GOT3 (cell line): ENCODE measurements at places on chromosomes 3 and 15.
A peak's percentile ranks its signal among the peaks of the same experiment; 100 is the strongest.

DNA sequence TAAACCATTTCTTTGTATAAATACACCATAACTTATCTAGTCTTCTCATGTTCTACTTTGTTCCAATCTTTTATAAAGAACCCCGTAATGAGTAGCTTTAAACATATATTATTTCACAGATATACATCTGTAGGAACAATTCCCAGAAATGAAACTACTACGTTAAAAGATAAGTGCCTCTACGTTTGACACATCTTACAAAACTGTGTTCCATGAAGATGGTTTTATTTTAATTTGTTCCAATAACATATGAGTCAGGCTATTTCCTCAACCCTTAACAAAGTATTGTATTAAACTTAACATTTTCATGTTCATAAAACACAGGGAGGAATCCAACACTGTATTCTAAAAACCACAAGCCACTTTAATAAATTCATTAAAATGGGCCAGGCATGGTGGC is 52.9 kb downstream of the TRPM7 start:
- no peak for DNase-seq

DNA sequence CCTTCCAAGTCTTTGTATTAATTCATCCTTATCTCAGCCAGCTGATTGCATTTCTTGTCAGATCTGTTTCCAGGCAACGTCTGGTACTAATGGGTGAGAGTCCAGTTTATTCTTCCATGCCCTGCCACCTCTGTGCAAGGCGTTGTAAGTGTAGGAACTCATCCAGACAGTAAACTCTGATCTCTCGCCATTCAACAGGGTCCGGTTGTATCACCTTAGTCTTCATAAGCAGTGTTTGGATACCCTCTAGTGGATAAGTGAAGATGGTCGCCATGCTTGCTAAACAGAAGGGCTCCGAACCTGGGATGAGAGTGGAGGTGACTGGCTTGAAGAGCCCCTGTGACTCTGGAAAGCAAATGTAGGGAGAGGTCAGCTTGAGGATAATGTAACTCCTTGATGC is 51.6 kb upstream of the CMTM7 start:
- no peak for DNase-seq

DNA sequence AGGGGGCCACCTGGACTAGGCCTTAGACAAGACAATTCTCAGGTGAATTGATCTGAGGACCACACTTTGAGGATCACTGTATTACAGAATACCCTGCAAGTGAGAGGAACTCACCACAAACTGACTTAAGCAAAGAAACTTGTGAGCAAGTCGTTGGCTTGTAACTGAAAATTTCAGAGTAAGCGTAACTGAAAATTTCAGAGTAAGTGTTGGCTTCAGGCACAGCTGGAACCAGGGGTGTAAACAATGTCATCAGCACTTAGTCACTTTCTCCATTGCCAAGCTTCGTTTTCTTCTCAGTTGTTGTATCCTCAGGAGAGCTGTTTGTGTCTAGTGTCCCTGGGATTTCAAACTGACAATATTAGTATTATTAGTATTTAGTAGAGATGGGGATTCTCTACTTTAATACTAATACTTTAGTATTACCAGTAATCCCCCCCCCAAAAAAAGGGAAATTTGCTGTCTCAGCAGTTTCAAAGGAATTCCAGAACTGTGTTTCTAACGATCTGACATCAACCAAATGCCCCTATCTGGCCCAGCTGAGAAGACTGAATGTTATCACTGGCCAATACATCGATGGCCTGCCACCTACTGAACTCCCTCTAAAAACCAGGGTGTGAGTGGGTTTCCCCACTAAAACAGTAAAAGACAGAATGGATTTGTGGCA is 474.4 kb downstream of the NTRK3 start:
- DNase-seq: no peak

DNA sequence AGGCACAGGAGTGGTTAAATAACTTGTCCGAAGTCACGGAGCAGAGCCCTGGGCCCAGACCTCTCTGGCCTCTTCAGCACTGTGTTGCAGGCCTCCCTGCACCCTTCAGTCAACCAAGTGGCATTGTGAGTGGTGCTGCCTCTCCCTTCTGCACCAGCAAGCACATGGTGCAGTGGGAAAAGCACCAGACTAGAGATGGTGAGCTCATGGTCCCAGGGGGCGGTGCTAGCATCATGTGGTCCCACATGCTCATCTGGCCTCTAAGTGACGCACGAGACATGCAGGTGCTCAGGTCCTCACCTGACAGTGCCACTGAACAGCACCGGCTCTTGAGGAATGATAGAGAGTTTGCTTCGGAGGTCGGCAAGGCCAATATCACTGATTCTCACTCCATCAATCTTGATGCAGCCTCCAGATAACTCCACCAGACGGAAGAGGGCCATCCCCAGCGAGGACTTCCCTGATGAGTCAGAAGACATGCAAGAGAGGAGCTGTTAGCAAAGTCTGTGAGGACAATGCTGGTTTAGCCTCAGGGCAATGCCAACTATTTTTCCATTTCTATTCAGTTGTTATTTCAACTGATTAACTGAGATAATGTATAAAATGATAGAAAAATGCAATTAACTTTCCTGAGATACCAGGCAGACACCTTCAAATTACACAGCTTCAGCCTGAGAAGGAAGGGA is 53.1 kb upstream of the PARL start:
- DNase-seq: no peak

DNA sequence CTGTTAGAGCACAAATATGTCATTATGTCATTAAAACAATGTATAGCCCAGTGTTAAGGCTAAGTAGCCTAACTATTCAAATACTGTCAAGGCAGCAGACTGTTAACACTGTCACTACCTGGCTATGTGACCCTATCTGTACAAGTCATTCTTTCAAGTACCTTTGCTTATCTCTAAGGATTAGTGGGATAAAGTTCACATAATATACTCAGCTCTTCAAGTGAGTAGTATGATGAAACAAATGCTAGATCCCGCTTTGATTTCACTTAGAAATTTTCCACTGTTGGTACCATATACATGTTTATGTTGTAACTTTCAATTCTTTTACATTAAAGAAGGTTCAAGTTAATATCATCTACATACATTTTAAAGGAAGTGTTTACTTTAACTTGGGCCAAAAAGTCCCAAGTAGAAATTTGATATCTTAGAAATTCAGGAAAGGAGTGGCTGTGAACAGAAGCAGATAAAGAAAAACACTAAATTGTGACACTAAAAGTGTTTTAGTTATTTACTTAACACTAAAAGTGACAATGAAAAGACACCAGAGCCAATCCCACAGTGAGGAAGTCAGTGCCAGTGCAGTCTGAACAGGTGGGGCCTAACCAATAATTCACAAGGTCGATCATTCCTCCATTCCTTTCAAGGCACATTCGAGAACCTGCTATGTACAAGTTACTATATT is 4.8 kb upstream of the RFX7 start:
- DNase-seq: no peak

- DNase-seq: no peak
Observed at GRCh38 chr3:194100856-194101390, 35.0 kb upstream of the HES1 start.

DNA sequence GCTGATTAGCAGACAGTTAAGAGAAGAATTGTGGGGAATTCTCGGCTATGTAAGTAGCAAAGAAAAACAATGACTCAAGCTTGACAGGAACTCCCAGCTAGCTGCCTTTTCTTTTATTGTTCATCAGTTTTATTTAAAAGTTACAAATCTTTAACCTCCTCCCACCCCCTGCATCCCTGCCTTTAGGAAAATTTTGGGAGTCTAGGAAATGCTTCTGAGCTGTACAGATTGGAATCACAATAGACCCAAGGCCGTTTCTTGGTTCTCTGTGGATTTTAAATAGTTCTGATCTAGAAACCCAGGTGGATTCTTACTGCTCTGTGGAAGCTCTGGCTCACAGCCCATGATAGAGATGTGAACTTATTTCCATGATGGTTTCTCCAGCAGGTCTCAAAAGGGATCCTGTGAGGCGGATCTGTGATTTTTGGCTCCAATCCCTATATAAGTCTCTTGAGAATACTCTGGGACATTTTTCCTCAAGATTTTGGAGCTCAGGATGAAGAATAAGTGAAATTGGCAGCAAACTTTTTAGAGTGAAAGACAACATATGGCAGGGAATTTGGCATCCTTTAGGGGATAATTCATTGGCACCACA is 312.3 kb downstream of the EPHA3 start:
- DNase-seq: no peak

- DNase-seq: no peak
Observed at GRCh38 chr15:100930306-100930848, 11.2 kb downstream of the LRRK1 start.

GRCh38 chr3:53150247-53151085 is 10.5 kb upstream of the PRKCD start:
- DNase-seq: no peak

DNA sequence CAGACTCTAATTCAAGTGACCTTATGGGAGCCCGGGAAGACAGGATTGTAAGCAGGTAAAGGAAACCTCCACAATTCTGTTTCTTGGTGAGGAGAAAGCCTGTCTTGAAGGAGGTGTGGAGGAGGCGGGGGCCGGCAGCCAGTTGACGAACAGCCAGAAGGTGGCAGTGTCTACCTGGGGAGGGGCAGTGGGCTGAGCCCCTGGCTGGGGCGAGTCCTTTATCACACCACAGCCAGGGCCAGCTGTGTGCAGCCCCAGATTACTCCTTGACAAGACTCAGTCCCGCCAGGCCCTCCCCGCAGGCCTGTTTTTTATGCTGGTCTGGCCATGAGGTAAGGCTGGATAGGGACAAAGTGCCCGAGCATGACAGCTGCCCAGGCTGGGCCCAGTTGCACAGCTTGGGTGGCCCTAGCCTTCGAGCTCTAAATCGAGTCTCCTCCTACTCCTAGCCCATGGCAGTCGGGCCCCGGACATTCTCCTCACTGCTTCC is 40.9 kb upstream of the IDH2 start:
- DNase-seq: no peak

GRCh38 chr3:126197854-126198584 is 17.6 kb upstream of the ALDH1L1 start:
- DNase-seq: peak; percentile 50

- no peak for DNase-seq
Observed at GRCh38 chr3:190387578-190388213, at the start of gene CLDN16. CLDN16 (plus strand) TSS chr3:190388163; CDS start chr3:190388330, 167 bp downstream.

DNA sequence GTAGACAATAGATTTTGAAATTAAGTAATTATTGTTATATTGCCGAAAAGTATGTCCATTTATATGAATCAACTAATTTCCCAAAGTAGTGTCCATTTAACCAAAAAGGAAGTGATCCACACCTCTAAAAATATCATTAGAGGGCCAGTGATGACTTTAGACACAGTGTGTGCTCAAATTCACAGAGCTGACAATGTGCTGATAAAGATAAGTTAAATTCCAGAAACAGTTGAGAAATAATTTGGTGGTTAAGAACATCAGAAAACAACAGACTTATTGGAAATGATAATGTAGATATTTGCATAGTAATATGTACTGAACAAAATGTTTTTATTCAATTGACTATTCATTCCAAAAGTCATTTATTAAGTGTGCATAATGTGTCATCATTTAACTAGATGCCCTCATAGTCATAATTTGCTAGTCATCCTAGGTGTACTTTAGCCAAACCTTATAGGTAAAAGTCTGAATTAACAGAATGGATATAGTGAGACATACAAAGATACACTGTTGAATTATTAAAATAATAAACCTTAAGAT is 230.2 kb upstream of the ADAMTS9 start:
- DNase-seq: no peak

- DNase-seq: no peak
Observed at GRCh38 chr3:901953-902778, 190.7 kb upstream of the CNTN6 start.

GRCh38 chr3:188979669-188980310 is 192.0 kb upstream of the TPRG1 start:
- DNase-seq: no peak

GRCh38 chr3:32569540-32570420 is 878 bp downstream of the DYNC1LI1 start:
- peak; percentile 16 for DNase-seq

DNA sequence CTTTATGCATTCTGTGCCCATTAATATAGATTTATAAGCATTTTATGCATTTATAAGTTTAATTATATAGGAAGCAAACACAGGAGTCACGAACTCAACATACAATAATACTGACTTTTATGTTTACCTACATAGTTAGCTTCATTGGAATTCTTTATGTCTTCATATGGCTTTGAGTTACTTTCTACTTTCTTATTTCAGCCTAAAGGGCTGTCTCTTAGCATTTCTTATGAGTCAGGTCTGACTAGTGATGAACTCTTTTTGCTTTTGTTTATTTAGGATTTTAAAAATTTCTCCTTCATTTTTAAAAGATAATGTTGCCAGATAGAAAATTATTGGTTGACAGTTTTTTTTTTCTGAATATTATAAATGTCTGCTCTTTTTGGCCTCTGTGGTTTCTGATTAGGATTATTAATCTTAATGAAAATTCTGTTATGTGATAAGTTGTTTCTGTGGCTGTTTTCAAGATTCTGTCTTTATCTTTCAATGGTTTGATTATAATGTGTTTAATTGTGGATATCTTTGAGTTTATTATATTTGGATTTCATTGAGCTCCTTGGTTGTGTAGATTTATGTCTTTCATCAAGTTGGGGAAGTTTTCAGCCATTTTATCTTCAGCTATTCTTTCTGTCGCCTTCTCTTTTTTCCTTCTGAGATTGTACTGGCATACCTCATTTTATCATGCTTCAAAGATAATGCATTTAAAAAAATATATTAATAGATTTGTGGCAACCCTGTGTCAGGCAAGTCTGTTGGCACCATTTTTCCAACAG is 54.3 kb downstream of the ATP2C1 start:
- no peak for DNase-seq

DNA sequence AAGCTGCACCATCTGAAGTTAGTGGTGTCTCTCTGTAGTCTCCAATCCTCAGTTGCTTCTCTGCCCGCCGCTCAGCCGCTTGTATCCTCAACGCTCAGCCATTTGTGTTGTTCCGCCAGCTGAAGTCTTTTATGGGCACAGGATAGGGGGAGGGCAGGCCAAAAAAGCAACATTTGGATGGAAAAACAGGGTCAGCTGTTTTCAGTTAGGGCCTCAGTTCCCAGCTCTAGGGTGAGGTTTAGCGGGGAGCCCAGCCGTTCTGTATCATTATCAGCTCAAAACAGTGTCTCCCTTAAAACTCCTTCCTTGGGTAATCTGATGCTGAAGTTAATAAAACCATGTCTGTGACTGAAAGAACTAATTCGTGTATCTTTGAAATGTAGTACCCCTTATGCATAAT is 329.5 kb upstream of the AZI2 start:
- DNase-seq: no peak

DNA sequence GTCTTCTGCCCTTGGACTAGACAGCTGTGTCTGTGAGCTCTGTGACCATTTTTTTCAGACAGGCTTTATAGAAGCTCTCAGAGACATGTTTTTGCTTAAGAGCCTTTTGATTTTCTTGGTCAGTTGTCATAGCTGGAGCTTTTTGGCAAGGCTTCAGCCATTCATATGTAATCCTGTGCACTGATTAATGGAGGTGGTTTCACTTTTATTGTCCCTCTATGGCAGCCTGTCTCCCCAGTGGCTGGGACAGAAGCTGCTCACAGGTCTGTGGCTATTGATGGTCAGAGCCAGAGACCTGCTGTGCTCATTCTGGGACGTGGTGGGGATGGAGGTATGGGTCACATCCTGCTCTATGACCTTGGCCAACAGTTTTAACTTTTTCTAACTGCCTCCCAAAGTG is 226.6 kb upstream of the LRRFIP2 start:
- no peak for DNase-seq

- no peak for DNase-seq
Observed at GRCh38 chr3:59016930-59017616, 32.8 kb downstream of the CFAP20DC start.
